ENCODE measurements at places on chromosomes 3 and 15.
A peak's percentile ranks its signal among the peaks of the same experiment; 100 is the strongest.

DNA sequence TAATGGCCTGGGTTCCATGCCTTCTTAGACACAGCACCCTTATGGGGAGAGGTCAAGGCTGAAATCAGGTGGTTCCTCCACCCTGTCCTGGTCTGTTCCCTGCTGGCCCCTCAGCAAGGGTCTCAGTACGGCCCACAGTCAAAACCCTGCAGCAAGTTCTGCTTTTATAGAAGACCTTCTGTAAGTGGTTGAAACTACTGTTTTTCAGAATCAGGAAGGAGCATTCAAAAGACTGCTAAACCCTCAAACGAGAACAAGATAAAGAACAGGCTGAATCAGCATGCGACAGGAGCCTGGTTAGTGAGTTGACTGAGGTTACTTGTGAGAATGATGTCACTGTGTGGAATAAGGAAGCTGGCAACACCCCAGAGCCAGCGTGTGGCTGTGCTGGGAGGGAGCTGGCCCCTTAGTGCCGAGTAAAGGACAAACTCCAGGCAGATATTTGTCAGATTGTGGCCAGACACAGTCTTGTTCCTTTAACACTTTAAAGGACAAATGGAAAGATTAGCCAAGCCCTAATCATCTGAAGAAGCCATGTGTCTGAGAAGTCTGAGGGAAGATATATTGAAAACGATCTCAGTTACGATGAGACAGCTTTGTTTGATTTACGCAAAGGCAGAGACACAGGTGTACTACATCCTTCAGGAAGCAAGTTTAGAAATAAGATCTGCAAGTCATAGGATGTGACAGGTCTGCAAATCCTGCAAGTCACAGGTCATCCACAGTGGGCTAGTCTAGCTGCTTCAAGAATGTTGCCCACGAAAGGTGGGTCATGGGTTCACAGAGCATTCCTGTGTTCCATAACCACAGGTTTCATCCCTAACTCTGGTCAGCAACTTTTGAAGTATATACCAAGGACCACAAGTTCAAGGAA is 54.0 kb downstream of the B3GNT5 start:
- peak; percentile 21 for DNase-seq

DNA sequence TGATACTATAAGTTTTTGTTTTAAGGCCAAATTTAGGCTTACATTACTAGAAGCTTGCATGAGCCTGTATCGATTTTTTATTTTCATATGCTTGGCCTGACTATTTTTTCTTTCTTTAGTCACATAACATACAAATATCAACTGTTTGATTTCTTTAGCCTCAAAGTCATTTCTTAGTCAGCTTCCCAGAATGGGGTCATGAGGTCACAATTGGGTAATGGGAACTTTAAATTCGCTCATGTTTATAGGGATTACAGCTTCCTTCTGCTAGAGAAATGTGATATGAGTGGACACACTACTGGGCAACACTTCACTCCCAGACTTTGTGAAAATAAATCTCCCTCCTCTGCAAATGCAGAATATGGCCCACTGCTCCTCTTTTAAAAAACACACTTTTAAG is 9.1 kb upstream of the TIPARP start:
- no peak for DNase-seq

DNA sequence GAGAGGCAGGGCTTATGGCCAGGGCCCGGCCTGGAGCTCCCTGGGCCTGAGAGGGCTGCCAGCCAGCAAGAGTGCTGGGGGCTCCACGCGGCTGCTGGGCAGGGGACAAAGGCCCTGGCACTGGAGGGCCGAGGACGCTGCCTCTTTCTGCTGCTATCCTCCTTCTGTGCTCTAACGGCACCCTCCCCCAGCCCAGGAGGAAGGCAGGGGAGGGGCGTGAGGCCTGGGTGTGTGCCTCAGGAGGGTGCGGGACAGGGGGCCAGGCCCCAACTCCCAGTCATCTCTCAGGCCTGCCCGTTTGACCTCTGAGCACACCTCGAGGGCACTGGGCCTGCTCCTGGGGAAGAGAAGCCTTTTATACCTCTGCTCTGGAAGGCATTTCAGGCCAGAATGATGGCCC is 115.5 kb downstream of the ADCY5 start:
- DNase-seq: no peak

DNA sequence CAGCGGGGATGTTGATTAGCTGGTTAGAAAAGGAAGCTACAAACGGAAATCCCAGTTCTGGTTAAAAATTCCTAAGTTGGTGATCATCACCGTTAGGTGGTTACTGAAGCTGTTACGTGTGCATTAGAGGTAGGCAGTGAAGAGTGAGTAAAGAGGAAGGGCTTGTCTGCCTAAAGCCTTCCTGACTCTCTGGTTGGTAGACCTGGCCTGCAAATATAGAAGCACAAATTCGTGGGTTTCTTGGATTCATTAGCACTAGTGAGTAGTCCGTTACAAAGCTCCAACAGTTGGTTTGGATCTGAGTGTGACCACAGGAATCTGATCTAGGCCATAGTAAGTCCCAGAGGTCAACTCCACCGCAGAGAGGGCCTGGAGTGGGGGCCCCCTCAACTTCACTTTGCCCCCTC is 174.0 kb upstream of the TP63 start:
- no peak for DNase-seq

GRCh38 chr15:57726411-57726810 is 19.9 kb downstream of the POLR2M start:
- DNase-seq: no peak

- no peak for DNase-seq
Observed at GRCh38 chr3:38267662-38268061, 2.0 kb downstream of the SLC22A13 start.

DNA sequence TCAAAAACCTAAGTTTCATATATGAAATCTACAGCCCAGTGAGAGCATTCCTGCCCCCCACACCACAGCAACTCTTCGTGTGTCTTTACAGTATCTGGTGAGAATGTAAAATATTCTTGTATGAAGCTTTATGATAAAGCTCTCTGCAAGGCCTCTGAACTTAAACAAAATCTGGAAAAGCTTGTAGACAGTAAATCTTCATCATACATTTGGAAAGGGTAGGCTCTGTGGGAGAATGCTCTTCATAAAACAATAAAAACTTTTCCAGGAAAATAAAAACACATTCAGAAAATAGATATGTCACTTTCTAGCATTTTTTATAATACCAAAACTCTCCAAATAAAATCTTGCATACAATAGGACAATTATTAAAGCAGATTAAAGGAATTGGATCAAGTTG is 1009.5 kb downstream of the NAALADL2 start:
- DNase-seq: no peak

DNA sequence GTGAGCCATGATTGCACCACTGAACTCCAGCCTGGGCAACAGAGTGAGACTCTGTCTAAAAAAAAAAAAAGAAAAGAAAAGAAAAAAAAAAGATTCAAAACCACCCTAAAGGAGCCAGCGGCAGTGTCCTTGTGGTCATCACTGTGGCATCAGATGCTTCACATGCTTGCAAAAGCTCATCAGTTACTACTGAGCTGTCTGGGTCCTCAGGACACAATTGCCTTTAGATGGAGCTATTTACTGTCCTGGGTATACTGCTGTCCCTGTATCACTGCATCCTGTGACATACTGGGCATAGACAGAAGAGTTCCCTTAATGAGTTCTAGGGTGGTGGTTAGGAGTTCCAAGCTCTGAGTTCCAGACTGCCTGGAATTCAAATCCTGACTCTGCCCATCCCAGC is 85.8 kb downstream of the LINGO1 start:
- no peak for DNase-seq

GRCh38 chr15:38154837-38155236 is 97.8 kb upstream of the SPRED1 start:
- DNase-seq: no peak

DNA sequence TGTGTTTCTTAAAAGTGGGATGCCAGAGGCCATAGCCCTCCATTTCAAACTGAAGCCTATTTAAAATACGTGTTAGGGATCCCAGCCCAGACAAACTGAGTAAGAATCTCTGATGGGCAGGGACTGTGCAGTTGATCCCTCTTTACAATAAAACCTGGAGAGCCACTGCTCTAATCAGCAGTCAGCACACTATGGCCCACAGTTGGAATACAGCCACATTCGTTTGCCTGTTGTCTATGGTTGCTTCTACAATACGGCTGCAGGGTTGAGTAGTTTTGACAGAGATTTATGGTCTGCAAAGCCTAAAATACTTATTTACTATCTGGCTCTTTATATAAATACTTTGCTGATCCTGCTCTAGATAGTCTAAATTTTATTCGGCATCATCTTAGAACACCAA is 32.4 kb downstream of the TJP1 start:
- no peak for DNase-seq

DNA sequence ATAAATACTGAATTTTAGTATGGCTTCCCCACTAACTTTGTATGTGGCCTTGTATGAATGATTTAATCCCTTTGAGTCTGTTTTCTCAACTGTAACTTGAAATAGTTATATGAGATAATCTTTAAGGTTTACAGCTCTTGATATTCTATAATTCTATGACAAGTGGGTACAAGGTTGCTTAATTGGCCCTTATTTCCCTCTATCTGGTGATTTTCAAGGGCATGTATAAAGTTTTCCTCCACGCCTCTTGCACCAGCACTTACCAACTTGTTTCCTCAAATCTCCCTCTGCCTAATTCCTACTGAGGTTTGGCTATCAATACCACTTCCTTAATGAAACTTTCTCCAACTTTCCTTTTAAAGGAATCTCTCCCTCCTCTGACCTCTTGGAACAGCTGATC is 112.9 kb downstream of the ISL2 start:
- no peak for DNase-seq

- DNase-seq: no peak
Observed at GRCh38 chr3:12515631-12516030, 29.7 kb downstream of the MKRN2OS start.

- DNase-seq: no peak
Observed at GRCh38 chr3:19945534-19945933, 1.4 kb upstream of the RAB5A start.

Data from stimulated activated CD8-positive, alpha-beta memory T cell treated with anti-CD3 and anti-CD28 coated beads, Interleukin-2, amount 100 ng/mL, for 48 hours (primary cell).